Dorsolateral prefrontal cortex (tissue), 122 donors: ENCODE measurements at places on chromosomes 7 and 10.

GRCh38 chr7:21640105-21640504 lies 97.3 kb downstream of the DNAH11 start:
- no peak for DNase-seq

DNA sequence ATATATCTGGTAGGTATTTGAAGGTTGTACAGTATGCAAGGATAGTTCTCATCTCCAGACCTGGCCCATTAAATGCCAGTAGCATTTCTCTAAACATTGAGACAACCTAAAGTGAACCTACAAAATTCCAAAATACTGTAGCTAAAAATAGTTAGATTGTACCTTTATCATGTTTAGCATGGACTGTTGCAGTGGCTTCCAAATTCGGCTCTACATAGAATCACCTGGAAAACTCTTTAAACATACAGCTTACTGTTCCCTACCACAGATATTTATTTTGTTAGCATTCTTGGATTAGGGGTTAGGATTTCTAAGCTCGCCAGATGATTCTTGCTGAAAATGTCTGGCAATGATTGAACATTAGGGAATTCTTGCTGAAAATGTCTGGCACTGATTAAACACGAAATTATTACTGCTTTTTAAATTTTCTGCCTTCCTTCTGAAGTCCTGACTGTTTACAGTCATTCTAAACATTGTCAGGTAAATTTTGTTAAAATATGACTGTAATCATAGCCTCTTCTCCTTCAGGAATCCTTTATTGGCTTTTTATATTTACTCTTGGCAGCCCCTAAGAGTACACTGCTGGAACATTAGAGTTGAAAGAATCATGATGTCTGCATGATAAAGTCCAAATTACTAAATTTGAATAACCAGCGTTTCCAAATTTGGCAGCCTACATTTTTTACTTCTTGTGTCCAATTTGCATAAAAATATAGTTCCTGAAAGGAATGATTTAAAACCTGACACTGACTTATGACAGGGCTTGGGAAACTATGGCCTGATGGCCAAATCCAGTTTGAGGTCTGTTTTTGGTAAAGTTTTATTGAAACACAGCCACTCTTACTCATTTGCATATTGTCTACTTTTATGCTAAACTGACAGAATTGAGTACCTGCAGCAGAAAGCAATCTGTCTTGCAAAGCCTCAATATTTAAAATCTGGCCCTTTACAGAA lies 40.3 kb downstream of the SHOC2 start:
- no peak for DNase-seq

DNA sequence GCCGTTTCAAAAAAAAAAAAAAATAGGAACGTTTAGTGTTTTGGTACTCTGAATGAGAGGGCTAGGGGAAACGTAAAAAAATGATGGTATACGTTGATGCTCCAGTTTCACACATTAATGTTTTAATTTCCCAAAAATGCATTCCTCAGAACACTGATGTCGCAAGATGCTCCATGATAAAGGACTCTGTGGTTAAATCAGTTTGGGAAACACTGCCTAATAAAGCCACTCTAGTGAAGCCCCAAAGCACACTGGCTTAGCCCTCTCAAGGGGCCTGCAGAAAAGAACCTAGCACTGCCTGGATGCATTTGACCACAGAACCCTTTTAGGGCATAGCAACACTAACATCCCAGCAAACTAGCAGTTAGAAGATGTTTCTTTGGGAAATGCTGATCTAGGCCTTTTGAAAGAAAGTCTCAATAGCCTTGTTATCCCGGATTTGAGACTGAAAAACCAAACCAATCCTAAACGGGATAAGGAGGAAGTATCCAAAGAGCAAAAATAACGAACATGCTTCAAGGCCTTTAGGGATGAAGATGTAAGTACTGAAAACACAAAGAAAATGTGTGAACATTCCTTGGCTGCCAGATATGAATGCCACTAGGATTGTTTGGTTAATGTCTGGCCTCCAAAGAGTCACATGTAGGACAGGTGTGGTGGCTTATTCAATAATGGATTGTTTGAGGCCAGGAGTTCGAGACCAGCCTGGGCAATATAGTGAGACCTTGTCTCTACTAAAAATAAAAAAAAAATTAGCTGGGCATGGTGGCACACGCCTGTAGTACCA lies 11.0 kb downstream of the DLG5 start:
- no peak for DNase-seq

DNA sequence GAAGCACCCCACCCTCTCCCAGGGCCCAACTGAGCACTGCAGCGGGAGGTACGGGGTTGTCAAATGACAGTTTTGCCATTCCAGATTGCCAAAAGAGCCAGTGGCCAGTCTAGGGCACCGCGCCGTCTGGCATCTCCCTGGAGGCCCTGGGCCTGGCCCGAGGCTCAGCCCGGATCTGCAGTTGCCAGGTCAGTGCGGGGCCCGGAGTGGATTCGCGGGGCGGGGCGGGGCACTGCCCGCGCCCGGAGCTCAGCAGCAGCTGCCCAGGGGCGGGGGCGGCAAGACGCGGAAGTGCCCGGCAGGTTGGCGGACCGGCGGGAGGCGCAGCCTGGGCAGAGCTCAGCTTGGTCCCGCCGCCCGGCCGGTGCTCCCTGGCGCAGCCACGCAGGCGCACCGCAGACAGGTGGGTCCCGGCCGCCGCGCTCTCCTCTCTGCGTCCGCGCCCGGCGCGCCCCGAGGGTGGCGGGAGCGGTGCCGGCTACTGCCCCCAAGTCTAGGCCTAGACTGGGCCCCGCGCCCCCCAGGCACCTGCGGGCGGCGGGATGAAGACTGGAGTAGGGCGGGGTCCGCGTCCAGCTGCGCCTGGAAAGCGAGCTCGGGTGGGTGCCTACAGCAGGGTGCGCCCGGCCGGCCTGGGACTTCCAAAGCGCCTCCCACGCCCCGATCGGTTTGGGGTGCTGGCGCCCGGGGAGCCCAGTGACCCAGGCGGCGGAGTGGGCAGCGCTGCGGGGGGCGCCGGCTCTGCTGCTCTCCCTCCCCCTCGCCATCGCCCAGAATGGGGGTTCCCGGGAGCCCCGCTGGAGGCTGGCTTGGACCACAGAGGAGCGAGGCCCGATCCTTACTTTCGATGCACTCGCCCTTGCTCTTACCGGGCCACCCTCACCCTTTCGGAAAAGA lies at the start of gene IRF5:
Gene IRF5, plus strand, starts transcription at position 281 of the 897 bp plus-strand sequence. CDS start 4,155 bp downstream, outside the sequence.
- peak; percentile 25 for DNase-seq

- DNase-seq, result peak; percentile 50
Observed at GRCh38 chr7:86644282-86645224, 844 bp downstream of the GRM3 start.

- DNase-seq, result no peak
Observed at GRCh38 chr7:85226361-85227085, 39.7 kb upstream of the SEMA3D start.

- no peak for DNase-seq
Observed at GRCh38 chr10:130388746-130389145, 252.6 kb downstream of the GLRX3 start.

DNA sequence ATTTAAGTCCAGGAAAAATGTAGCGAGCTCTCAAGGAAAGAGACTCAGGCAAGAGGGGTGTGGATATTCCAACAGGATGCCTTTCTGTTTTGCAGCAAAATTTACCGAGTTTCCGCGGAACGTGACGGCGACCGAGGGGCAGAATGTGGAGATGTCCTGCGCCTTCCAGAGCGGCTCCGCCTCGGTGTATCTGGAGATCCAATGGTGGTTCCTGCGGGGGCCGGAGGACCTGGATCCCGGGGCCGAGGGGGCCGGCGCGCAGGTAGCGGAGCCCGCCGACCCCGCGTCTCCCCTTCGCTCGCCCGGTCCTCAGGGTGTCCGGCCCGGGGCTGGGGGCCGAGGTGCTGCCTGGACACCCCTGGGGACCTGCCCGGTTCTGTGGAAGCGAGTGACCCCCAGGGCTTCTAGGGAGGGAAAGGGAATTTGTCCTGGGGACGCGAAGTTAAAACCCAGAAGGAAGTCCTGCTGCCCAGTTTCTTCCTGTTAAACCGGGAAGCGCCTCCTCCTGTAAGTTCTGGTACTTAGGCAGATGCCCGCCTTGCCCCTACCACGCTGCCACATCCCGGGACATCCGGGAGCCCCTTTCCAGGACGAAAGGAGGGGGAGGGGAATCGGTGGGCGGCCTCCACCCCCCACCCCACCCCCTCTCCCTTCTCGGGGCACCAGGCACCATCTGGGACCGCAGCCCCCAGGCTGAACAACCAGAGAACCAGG lies 2.5 kb downstream of the VSTM2A start:
- no peak for DNase-seq

- DNase-seq, result no peak
Observed at GRCh38 chr10:28328346-28328745, 25.5 kb upstream of the MPP7 start.

DNA sequence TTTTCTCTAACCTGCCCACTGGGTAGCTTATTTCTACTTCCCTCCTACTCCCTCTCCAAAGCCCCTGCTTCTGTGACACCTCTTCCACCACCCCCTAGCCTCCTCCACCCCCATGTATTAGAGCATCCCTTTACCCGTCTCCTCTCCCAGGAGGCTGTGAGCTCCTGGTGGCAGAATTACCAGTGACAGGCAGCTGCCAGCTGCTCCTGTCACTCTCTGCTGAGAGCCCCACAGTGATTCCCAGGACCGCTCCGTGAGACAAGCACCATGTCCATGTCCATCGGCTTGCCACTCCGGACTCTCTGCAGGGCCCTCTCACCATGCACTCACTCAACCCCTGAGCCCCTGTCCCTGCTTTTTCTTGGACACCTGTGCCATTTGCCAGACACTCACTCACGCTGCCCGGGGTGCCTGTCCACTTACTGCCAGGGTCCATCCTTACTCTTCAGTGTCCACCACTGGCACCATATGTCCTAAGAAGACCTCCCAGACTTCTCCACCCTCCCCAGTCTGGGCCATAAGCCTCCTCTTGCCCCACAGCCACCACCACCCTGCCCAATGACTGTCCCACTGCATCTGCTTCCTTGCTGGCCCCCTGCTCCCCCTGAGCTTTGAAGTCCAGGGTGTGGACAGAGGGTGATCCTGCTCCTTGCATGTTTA lies 9.8 kb downstream of the WDFY4 start:
- no peak for DNase-seq

GRCh38 chr7:577741-578370 lies 58.2 kb upstream of the PDGFA start:
- DNase-seq, result no peak

DNA sequence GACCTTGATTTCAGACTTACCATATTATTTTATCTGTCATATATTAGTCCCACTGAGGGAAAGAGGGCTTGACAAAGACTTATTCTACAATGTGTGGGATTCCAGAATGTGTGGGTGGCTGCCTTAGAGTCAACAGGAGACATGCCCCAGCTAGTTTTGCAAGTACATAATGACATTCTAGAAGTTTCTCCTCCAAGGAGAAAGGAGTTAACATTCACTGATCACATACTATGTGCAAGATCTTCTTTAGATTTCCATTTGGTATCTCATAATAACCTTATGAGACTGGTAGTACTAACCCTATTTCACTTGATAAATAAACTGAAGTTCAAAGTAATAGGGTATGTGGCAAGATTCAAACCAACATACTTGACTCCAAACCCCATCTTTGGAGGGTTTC lies 25.2 kb downstream of the IRF5 start:
- no peak for DNase-seq

- no peak for DNase-seq
Observed at GRCh38 chr10:49005270-49005669, 65.6 kb upstream of the LRRC18 start.

GRCh38 chr7:72781631-72782030 lies 46.4 kb downstream of the TYW1B start:
- no peak for DNase-seq

DNA sequence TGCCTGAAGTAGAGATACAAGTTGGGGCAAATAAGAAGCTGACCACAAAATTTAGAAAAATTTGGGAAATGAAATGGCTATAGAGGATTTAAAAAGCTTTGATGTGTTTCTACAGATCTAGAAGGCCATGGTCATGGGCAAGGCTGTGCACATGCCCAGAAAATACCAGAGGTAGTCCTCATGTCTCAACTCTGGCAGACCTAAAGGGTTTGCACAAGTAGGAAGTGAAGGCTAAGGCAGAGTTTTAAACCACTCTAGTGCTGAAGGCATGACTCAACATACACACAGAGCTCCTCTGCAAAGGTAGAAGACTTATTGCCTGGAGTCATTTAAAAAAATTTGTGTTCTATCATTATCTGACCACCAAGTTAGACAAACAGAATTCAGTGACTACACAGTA lies 364.6 kb downstream of the CCSER2 start:
- DNase-seq, result no peak

GRCh38 chr7:111168182-111168581 lies 77.3 kb downstream of the LRRN3 start:
- DNase-seq, result no peak

DNA sequence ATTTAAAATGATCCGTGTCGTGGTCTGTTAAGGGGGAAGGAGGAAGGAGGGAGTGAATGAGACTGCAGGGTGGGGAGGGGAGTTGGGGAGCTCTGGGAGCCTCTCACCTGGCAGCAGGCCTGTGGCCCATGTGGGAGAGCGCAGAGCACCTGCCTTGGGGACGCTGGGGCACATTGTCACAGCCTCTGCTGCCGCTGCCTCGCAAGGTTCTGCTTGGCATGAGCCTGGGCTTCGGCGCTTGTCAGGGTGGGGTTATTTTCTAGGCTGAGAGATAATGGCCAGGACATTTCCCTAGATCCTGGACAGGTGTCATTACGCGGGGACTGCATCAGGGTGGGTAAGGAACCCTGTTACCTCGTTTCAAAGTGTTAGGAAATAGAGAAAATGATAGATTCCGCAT lies 2.2 kb upstream of the SUN1 start:
- no peak for DNase-seq
